Left colon (tissue), 2 donors: ENCODE measurements at places on chromosomes 12 and 14. TPM values are rescaled to one million over a fixed set of nuclear protein-coding genes. Genes with fewer than 3 reads are reported as not detected.

The MEG3 gene
- 8.1 TPM for total RNA-seq

The CDH24 gene
- total RNA-seq: 5.1 TPM

The PIWIL1 gene
- total RNA-seq: not detected

The RGS6 gene
- 0.78 TPM for total RNA-seq

The NUAK1 gene
- total RNA-seq: 4.2 TPM

The TMED8 gene
- 7.4 TPM for total RNA-seq

The EEF1AKMT3 gene
- total RNA-seq: 6.8 TPM

The TMEM120B gene
- 5.8 TPM for total RNA-seq

The OR6C2 gene
- total RNA-seq: not detected

The VRTN gene
- total RNA-seq: not detected

The PMCH gene
- not detected for total RNA-seq

The CAND1 gene
- total RNA-seq: 111 TPM

The SLC17A8 gene
- total RNA-seq: 15.2 TPM

The TMEM30B gene
- 68.5 TPM for total RNA-seq

The WNT5B gene
- 4.5 TPM for total RNA-seq

The ATL1 gene
- total RNA-seq: 12.0 TPM

The CD9 gene
- total RNA-seq: 766 TPM

The JDP2 gene
- total RNA-seq: 29.5 TPM

The GUCY2C gene
- total RNA-seq: 82.8 TPM

The LIN7A gene
- total RNA-seq: 0.61 TPM

The SERPINA9 gene
- not detected for total RNA-seq

The LRRK2 gene
- total RNA-seq: 1.7 TPM

The B3GNT4 gene
- total RNA-seq: 0.98 TPM

The CD4 gene
- 18.1 TPM for total RNA-seq

The CDC42BPB gene
- total RNA-seq: 85.2 TPM

The TAS2R7 gene
- not detected for total RNA-seq
